ENCODE measurements at places on chromosomes 2 and 18. TPM values are rescaled to one million over a fixed set of nuclear protein-coding genes. Genes with fewer than 3 reads are reported as not detected.

C2orf78 gene
- total RNA-seq: not detected

RSAD2 gene
- 8.6 TPM for total RNA-seq

SESTD1 gene
- total RNA-seq: 11.6 TPM

FBLN7 gene
- total RNA-seq: 38.9 TPM

MOGAT1 gene
- total RNA-seq: not detected

CD8B2 gene
- total RNA-seq: 0.19 TPM

FSHR gene
- total RNA-seq: not detected

RAX gene
- 0.17 TPM for total RNA-seq

TACR1 gene
- not detected for total RNA-seq

MYCN gene
- 0.38 TPM for total RNA-seq

G6PC2 gene
- total RNA-seq: not detected

MARCHF7 gene
- total RNA-seq: 84.0 TPM

TUBA4B gene
- total RNA-seq: not detected

ADGRF3 gene
- 3.7 TPM for total RNA-seq

ABCG8 gene
- total RNA-seq: not detected
